ENCODE measurements at places on chromosomes 3 and 15. TPM values are rescaled to one million over a fixed set of nuclear protein-coding genes. Genes with fewer than 3 reads are reported as not detected.

ZMYND10 gene
- 0.20 TPM for polyA plus RNA-seq

GRCh38 chr3:62982795-62983455 lies 107.7 kb upstream of the CADPS start:
- H3K4me3 ChIP-seq = no peak overlapping the region
- H3K36me3 ChIP-seq = no peaks in the 10 kb centered on the region
- no peak overlapping the region for H3K27ac ChIP-seq
- DNase-seq = no peak
- H3K27me3 ChIP-seq = no peaks in the 10 kb centered on the region

- H3K4me1 ChIP-seq = peaks cover 8% of the 10 kb centered on the region
- no peaks in the 10 kb centered on the region for H3K27me3 ChIP-seq
- no peak overlapping the region for H3K4me3 ChIP-seq
- no peak overlapping the region for H3K27ac ChIP-seq
- DNase-seq = no peak
These were observed 67.7 kb upstream of the CSPG5 start for GRCh38 chr3:47646362-47646761.

MGLL gene
- polyA plus RNA-seq = 61.5 TPM

CADPS gene
- polyA plus RNA-seq = 26.6 TPM

DNA sequence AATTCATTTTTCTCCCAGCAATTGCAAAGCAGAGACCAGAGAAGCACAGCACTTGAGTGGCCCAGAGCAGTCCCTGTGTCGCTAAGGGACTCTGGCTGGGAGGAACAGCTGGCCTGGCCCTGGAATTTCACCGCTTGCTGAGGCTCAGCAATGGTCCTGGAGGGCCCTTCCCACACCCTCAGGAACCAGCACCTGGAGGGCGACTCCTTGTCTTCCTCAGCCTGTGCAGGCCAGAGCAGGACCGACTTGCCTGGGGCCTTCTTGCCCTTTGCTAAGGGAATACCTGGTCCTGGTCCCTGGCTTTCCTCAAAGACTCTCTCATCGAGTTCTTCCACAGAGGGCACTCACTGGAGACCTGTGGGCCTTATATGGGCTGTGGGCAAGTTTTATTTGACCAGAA lies 294.6 kb downstream of the RPLP1 start:
- H3K27ac ChIP-seq = no peak overlapping the region
- no peaks in the 10 kb centered on the region for H3K4me1 ChIP-seq
- peaks cover 27% of the 10 kb centered on the region for H3K27me3 ChIP-seq
- no peak overlapping the region for H3K4me3 ChIP-seq
- no peak for DNase-seq

- H3K36me3 ChIP-seq = no peaks in the 10 kb centered on the region
- H3K4me1 ChIP-seq = peaks cover under 1% of the 10 kb centered on the region
- H3K4me3 ChIP-seq = no peak overlapping the region
These were observed 248.7 kb upstream of the ICE2 start for GRCh38 chr15:60727661-60728060.

- no peak for DNase-seq
- no peaks in the 10 kb centered on the region for H3K36me3 ChIP-seq
- no peak overlapping the region for H3K4me3 ChIP-seq
- H3K27me3 ChIP-seq = no peaks in the 10 kb centered on the region
These were observed 246.1 kb upstream of the RASGRP1 start for GRCh38 chr15:38810686-38811085.

DNA sequence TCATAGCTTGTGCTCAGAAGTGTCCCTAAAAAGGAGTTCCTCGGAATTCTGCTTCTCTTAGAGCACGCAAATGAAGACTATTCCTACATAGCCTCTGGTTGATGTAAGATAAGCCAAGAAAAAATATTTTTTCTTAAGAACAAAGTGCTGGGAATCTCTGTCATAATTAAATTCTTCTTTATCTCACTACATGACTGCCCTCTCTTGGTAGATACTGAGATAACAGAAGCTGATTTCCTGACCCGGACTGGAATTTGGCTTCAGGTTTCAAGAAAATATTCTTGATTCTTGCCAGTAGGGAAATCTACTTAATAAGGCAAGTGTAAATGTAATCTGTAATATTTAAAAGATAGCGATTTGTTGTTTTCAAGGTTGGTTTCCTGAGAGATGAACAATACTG lies 31.3 kb upstream of the SETMAR start:
- H3K4me1 ChIP-seq = peaks cover 7% of the 10 kb centered on the region
- H3K4me3 ChIP-seq = no peak overlapping the region
- no peaks in the 10 kb centered on the region for H3K27me3 ChIP-seq

GRCh38 chr3:128496019-128496601 lies 3.1 kb upstream of the GATA2 start:
- H3K36me3 ChIP-seq = no peaks in the 10 kb centered on the region
- no peak for DNase-seq
- no peak overlapping the region for H3K4me3 ChIP-seq

- H3K4me3 ChIP-seq = no peak overlapping the region
- no peak overlapping the region for H3K27ac ChIP-seq
- no peaks in the 10 kb centered on the region for H3K4me1 ChIP-seq
These were observed 16.9 kb downstream of the ZNF717 start for GRCh38 chr3:75768303-75769017.

PATL2 gene
- polyA plus RNA-seq = 0.33 TPM

DNA sequence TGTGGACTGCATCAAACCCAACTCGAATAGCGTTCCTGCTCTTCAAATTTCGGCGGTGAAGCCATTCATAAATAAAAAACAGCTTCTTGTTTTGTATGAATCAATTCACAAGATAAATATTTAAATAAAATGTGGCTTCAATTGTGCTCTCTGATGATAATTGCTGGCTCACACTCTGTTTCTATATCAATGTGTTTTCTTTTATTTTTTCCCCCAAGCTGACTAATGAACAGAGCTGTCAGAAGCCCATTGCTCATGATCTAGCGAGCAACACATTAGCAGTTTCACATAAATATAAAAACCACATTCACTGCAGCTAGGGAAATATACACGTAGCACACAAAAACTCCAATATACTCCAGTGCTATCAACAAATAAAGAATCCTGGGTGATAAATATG lies 45.0 kb upstream of the FOXP1 start:
- H3K27me3 ChIP-seq = no peaks in the 10 kb centered on the region
- no peak overlapping the region for H3K27ac ChIP-seq
- no peak overlapping the region for H3K4me3 ChIP-seq
- no peak for DNase-seq
- H3K4me1 ChIP-seq = no peaks in the 10 kb centered on the region

GRCh38 chr3:88221726-88222125 lies 72.0 kb downstream of the C3orf38 start:
- no peaks in the 10 kb centered on the region for H3K36me3 ChIP-seq
- DNase-seq = no peak
- H3K4me1 ChIP-seq = no peaks in the 10 kb centered on the region
- no peak overlapping the region for H3K4me3 ChIP-seq

DNA sequence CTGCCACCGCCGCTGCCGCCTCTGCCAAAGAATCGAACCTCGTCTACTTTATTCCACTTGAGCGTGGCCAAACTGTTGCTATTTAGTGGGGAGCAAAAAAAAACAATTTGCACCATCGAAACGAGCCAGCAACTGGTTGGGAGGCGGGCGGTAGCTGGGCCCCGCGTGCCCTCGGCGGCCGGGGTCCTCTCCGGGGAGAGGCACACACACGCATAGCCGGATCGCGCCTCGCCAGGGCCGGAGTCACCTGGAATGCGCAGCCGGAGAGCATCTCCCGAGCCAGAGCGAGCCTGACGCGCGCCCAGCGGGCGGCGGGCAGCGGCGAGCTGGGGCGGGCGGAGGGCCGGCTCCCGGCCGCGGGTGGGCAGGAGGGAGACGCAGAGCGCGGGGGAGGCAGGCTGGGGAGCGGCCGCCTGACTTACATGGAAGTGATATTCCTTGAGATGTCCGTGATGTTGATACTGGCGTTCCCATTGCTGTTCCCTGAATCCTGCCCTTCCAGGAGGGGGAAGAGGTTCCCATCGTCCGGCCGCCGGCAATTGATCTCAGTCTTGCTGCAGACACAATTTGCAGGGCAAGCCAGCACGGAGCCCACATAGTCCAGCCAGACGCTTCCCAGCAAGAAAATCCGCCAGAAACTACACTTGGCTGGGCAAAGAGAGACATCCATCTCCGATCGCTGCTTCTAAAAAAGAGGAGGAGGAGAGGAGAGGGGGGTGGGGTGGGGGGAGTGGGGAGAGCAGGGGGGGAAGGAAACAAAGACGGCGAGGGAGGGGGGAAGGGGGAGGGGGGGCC lies 858 bp downstream of the NTRK3 start:
- H3K4me1 ChIP-seq = no peaks in the 10 kb centered on the region
- H3K4me3 ChIP-seq = peak overlapping the region; percentile 43
- H3K27me3 ChIP-seq = peaks cover 61% of the 10 kb centered on the region
- no peak overlapping the region for H3K27ac ChIP-seq

- no peak overlapping the region for H3K4me3 ChIP-seq
- H3K27ac ChIP-seq = no peak overlapping the region
- no peaks in the 10 kb centered on the region for H3K36me3 ChIP-seq
- no peaks in the 10 kb centered on the region for H3K27me3 ChIP-seq
- no peak for DNase-seq
These were observed 57.4 kb downstream of the ZIC4 start for GRCh38 chr3:147348976-147349375.

PPP1R14D gene
- polyA plus RNA-seq = not detected
